ENCODE measurements at places on chromosomes 5 and 9.

DNA sequence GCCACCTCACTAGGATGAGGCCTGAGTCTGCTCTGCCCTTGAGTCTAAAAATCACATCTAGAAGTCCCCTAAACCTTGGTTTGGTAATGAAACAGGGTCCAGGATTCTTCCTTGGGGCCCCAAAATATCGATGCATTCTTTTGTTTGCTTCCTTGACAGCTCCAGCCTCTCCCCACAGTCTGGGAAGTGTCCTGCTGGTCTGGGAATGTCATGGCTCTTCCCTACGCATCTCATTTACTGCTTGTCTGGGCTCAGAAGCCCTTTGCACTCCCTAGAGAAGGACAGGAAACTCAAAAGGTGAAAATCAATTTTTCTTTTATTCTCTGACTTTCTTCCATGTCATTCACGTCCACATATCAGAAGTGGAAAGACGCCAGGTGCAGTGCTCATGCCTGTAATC is 115.8 kb downstream of the DRD1 start:
- DNase-seq = no peak

GRCh38 chr9:14749741-14750211 is 27.2 kb upstream of the CER1 start:
- DNase-seq = no peak

GRCh38 chr5:141269195-141269594 is 24.0 kb downstream of the PCDHB15 start:
- no peak for DNase-seq

DNA sequence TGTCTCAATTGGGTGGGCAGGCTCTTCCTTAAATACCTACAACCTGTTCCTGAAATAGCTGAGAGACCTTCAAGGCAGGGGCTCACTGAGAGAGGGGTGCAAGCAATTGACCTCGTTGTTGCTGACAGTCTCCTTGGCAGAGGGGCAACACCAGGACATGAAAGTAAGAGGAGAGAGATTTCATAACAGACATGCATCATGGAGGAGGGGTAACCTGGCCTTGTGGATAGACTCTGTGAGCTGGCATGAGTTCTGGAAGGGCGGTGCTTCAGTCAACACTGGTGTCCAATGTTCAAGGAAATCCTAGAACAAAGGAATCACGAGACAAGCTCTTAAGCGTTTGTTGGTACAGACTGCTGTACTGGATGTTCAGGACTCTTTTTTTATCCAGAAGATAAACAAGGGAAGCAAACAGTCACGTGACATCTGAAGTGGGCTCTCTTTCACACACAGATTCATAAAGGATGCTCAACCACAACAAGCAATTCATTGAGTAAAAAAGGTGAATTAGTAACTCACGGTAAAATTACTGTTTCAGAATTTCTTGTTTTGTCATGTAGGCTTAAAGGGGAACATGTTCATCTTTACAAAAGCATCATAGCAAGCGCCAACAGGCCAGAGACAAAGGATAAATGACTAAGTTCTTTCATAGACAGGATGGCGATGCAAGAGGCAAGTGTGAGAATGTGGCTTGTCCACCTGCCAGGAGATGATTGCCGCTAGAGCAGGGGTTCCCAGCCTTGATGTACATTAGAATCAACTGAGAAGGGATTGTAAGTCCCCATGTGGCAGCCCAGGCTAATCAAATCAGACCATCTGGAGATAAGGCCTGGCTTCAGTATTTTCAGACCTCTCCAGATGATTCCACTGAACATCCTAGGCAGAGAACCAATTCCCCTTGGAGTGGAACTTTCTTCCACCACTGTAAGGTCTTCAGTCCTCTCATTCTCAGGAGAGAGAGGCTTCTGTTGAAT is 20.7 kb downstream of the ANKRA2 start:
- no peak for DNase-seq

- no peak for DNase-seq
Measured at GRCh38 chr9:113957351-113957750, 81.2 kb downstream of the ZNF618 start.

GRCh38 chr9:84139296-84140070 is 158.9 kb downstream of the RMI1 start:
- DNase-seq = peak; percentile 74

DNA sequence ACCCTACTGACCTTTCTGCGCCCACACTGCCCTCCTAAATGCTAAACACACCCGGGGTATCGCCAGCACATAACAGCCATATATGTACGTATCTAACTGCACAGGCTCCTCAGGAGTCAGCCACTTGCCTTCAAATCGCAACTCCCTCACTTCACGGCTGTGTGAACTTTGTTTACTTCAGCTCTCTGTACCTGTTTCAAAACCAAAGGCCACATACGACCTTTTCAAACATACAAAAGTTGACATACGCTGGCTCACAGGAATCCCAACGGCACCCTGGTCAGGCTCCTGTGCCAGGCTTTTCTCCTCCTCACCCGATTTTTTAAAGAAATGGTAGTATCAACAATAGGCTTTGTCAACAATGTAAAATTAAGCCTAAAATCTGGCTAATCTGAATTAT is 39.0 kb upstream of the ZNF622 start:
- no peak for DNase-seq

- DNase-seq = no peak
Measured at GRCh38 chr5:116013207-116013785, 19.0 kb upstream of the ARL14EPL start.

DNA sequence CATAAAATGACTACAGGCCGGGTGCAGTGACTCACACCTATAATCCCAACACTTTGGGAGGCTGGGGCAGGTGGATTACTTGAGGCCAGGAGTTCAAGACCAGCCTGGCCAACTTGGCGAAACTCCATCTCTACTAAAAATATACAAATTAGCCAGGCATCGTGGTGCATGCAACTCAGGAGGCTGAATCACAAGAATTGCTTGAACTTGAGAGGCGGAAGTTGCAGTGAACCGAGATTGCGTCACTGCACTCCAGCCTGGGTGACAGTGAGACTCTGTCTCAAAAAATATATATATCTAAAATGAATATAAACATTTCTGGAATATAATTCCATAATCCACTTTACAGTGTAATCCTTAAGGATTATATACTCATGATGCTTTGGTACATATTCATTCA is 66.5 kb downstream of the TEX10 start:
- DNase-seq = no peak

GRCh38 chr5:92163906-92164305 is 780.8 kb upstream of the ARRDC3 start:
- DNase-seq = no peak

Measured in brain pericyte (primary cell).